ENCODE measurements at places on chromosomes 11 and 22.

- DNase-seq = peak; percentile 86
Measured at GRCh38 chr22:38923463-38924346, 33.7 kb upstream of the APOBEC3A start.

DNA sequence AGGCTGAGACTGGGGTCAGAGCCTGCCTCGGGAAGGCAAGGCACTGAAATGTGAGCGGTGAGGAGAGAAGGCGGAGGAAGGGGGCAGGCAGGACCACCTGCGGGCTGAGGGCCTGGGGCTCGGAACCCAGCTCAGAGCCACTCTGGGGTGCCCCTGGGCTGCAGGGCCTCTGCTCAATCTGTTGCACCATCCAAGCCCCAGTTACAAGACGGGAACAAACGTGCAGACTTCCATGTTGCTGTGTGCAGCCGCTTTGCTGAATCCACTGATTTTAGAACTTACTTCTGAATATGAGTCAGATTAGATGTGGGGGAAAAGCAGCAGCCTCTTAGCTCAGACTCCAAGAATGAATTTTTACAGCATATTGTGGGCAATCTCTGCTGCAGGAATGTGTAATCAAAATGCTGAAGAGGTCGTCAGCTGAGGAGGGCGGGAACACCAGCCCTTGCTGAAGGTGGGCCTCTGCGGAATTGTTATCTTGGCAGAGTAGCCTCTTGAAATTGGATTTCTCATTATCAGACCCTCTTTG lies 21.6 kb downstream of the PARVG start:
- peak; percentile 90 for DNase-seq

GRCh38 chr11:76419896-76420295 lies 24.9 kb upstream of the EMSY start:
- DNase-seq = no peak

DNA sequence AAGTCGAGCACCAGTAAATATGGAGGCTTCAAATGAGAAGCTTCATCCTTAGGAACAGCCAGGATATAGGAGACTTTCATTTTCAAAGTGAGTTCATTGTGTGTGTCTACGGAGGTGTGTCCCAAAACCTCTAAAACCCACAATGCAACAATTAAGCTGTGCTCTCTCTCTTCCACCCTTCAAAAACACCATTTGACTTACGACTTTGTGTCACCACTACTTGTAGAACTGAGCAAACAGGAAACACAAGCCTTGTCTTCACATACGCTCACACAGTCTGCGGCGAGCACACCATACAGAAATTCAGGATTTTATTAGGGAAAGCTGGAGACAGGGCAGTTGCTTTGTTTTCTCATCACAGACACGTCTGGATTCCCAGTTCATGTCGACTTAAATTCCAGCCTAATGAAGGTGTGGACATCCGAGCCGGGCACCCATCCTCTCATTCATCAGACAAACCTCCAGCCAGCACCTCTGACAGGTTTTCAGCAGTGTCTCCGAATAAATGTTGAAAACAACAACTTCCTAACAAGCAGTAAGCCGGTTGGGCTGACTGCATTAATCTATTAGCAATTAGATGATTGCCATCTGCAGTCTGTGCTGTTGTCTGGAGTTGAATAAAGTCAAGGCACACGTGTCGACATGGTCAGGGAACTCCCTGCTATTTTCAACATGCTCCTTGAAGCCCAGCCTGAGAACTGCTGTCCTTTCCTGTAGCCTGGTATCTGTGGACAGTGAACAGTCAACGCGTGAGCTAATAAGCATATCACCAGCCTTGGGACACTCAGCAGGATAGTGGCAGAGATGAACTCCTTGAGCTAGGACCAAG lies 1411.1 kb downstream of the BRD1 start:
- peak; percentile 20 for DNase-seq

GRCh38 chr22:41047801-41048211 lies 44.6 kb upstream of the EP300 start:
- DNase-seq = no peak

- peak; percentile 29 for DNase-seq
Measured at GRCh38 chr22:37353839-37354238, 71.5 kb downstream of the CYTH4 start.

DNA sequence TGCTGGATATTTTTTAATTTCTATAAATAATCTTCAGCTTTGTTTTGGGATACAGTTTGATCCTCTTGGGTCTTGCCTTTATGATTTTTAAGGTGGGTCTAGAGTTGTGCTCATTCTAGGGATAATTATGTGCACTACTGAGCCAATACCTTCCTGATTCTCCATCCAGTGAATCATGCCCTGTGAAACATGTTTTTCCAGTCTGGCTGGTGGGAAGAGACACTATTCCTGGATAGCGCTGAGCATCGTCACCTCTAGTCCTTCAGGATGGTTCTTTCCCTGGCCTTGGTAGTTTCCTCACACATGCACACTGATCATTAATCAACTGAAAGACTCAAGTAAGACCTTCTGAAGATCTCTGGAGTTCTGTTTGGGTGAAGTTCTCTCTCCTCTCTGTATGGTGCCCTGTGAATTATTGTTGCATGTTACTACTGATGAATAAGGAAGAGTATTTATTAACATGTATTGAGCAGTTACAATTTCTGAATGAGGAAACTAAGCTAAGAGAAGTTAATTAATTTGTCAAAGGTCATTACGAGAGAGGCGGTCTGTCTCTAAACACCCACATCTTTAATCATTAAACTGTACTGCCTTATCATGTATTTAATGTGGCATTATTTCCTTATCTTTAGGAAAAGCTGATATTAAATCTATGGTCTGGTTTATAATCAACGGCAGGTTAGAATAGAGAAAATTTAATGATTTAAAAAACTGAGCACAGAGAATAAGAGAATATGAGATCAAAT lies 39.1 kb upstream of the LIPT2 start:
- DNase-seq = no peak

GRCh38 chr11:75966537-75967287 lies 151.7 kb downstream of the UVRAG start:
- DNase-seq = peak; percentile 89

- DNase-seq = peak; percentile 81
Measured at GRCh38 chr11:6523253-6523652, 26.2 kb downstream of the DNHD1 start.

GRCh38 chr11:47675851-47676250 lies 33.5 kb upstream of the MTCH2 start:
- DNase-seq = no peak

- no peak for DNase-seq
Measured at GRCh38 chr11:14414470-14415461, 55.8 kb upstream of the RRAS2 start.

GRCh38 chr22:47631571-47632102 lies 869.2 kb downstream of the TBC1D22A start:
- DNase-seq = no peak

DNA sequence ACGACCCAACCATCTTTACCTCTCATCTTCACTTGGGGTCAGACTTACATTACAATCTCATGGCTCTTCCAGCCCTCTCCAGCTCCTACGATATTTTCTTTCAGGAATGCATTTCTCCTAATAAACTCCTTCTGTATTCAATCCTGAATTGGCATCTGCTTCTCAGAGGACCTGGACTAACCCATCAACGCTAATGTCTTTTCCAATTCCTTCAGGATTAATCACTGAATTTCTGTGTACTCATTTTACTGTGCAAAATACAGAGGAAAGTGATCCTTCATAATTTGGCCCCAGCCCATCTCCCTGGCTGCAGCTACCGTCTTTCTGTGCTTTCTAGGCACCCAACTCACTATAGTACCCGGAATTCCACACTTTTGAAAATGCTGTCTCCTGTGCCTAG lies 239.2 kb downstream of the METTL15 start:
- peak; percentile 87 for DNase-seq

GRCh38 chr11:66443602-66444001 lies 5.0 kb upstream of the MRPL11 start:
- peak; percentile 80 for DNase-seq

DNA sequence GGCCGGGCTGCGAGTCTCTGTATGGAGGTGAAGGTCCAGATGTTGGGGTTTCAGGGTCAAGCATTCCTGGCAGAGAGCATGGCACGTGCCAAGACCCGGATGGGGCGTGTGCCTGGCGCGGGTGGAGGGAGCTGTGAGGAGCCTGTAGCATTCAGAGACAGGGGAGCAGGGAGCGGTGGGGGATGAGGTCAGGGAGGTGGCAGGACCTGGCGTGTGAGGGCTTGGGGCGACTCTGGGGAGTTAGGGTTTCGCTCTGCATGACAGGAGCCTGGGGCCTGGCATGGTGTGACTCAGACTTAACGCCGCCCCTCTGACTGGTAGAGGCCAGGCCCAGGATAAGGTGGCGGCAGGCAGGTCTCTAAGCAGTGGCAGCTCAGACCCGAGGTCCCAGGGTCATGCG lies 103.0 kb downstream of the KCNQ1 start:
- DNase-seq = no peak

DNA sequence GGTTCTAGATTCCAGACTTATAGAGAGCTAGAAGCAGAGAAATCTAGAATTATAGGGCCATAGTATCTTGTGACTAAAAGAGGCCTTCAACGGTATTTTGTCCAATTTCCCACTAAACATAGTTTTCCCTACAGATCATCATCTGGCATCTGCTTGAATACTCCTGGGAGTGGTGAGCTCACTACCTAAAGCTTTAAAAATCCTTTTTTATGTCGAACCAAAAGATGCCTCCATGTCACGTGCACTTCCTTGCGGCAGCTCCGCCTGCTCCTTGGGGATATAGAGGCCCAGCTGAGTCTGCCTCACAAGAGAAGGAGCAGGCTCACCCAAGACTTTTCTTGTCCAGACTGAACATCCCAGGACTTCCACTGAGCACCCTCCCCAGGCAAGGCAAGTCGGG lies 4.3 kb upstream of the MB start:
- peak; percentile 34 for DNase-seq

GRCh38 chr11:19380375-19380774 lies 139.6 kb upstream of the E2F8 start:
- DNase-seq = peak; percentile 90

DNA sequence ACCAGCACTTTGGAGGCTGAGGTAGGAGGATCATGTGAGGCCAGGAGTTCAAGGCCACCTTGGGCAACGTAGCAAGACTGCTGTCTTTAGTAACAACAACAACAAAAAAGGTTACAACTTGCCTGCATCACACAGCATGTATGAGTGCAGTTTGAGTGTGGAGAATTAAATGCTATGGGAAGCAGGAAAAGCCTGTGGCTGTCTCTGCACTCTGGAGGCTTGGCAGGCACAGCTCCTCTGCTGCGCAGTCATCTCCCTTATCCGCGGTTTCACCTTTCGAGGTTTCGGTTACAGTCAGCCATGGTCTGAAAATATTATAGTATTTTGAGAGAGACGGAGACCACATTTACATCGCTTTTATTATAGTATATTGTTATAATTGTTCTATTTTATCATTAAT lies 2.9 kb downstream of the MICAL2 start:
- no peak for DNase-seq

GRCh38 chr11:849951-850774 lies 7.5 kb downstream of the TSPAN4 start:
- DNase-seq = no peak

- DNase-seq = peak; percentile 67
Measured at GRCh38 chr11:87352759-87353707, 315.3 kb downstream of the TMEM135 start.

- DNase-seq = no peak
Measured at GRCh38 chr11:47534704-47535251, 18.2 kb downstream of the CELF1 start.

DNA sequence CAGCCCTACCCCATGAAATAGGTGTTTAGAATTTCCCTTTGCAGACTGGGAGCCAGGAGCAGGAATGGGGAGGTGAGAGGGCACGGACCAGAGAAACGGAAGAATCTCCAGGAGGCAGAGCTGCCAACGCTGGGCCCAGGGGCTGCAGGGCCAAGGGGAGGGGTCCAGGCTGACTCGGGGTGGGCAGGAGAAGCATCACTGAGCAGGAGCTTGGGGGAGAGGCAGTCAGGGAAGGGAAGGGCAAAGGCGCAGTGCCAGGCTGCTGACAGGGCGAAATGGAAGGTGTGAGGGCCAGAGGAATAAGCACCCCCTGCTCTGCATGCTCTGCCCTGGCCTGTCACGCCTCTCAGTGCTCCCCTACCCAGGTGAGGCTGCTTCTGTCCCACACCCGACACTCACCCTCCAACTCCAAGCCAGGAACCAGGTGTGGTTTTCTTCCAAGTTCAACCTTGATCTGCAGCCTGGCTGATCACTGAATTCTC lies 14.5 kb downstream of the LRRC32 start:
- DNase-seq = no peak

DNA sequence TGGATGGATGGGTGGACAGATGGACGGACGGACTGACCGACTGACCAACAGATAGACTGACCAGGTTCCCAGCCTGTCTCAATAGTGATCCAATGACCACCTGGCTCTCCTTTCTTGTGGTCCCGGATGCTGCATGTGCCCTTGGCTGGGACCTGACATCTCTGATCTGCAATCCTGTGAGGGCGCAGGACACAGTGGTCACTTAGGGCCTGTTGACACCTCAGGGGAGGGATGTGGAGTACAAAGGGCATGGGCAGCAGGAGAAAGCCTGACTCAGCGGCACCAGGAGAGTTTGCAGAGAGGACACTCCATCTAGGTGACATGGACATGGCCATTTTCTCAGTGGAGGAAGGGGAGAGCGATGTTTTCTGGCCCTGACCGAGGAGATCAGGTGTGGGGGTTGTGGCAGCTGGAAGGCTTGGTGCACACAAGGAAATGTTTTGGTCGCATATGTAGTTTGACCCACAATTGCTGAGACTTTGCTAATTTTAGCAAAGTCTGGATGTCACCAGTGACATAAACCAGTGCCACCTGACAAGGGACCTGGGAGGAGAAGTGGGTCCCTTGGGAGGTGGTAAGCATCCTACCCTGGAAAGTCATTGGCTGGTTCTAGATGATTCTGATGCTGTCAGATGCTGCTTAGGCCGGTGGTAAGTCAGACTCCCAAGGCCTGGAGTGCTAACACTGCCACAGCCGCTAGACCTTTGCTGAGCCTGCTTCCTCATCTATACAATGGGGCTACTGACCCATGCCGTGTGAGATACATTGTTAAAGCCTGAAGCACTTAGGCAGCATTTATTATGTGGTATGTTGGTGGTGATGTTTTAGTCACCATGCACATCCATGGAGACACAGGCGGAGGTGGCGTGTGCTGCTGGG lies 50.7 kb downstream of the CD82 start:
- no peak for DNase-seq

DNA sequence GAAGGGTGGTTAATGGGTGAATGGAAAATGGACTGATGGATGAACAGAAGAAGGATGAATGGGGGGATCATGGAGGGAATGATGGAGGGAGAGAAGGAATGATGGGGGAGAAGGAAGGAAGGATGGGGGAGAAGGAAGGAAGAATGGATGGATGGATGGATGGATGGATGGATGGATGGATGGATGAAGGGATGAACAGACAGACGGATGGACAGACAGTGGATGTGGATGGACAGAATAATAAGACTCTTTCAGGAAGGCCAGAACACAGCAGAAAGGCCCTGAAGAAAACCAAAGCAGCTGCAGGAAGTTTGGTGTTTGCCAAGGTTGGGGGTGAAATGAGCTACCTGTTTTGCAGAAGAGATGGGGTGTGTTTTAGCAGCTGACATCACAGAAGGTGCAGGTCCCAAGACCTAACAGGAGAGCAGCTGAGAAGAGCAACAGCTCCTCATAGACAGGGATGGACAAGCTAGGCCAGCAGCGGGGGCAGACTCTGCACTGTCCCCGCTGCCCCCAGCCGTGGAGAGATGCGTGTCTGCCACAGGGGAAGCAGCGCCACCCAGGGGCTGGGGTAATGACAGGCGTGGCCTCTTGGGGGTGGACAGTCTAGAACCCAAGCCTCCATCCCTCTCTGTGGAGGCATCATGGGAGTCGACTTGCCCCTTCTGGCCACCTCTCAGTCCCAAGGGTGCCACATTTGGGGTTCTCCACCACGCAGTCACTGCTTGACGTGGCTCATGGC lies 17.9 kb downstream of the C1QTNF6 start:
- DNase-seq = no peak

All from fibroblast of upper back skin (primary cell).